ENCODE measurements at places on chromosomes 11 and 22.

- DNase-seq, result no peak
Measured at GRCh38 chr11:17923217-17923616, 89.6 kb downstream of the SERGEF start.

GRCh38 chr11:28671274-28671673, 563.1 kb downstream of the METTL15 start:
- no peak for DNase-seq

GRCh38 chr11:69820441-69820840, 1.2 kb upstream of the FGF3 start:
- no peak for DNase-seq

DNA sequence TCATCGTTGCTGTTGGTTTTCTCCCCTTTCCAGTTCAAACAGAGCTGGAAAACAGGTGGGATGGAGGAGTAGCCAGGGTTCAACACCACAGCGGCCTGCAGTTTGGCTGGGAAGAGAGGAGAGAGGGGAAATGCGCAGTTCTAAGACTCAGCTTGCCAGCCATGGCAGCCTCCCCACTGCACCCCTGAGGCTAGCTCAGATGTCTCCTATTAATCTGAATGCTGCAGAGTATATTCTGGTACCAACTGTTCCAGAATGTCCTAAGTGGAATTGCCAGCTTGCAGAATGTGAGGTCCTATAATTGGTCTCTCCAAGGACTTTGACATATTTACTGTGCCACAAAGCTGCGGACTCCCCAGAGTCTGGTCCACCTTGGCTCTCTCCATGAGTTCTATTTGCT, 32.0 kb downstream of the NEFH start:
- DNase-seq, result no peak

DNA sequence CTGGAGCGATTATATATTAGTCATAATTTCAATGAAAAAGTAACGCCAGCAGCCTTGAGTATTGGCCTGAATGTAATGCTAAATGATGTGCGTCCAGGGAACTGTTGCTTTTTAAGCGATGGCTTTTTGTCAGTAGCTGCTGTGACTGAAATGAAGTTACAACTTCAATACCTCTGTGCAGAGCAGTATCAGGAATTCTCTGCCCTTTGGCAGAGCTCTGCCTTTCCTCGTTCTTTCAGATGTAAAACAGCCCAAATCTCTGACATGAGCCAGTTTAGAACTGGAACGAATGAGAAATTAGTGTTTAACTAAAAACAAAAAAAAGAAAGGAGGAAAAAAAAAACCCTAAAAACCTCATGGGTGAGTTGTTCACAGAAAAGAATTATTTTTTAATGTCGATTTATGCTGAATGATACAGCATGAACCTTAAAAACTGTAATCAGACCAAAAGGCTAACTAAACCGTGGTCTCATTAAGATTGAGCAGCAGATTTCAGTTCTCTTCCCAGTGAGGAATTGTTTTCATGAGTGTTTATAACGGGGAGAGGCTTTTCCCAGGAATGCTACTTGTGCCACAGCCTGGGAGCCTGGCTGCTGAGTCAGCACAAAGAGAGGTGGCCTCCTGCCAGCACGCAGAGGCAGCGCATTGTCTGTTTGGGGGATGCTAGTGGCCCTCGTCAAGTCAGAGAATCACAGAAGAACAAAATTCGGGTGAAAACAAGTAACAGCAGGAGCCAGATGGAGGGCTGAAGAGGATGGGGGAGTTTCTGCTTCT, 146.2 kb upstream of the RASSF10 start:
- no peak for DNase-seq

DNA sequence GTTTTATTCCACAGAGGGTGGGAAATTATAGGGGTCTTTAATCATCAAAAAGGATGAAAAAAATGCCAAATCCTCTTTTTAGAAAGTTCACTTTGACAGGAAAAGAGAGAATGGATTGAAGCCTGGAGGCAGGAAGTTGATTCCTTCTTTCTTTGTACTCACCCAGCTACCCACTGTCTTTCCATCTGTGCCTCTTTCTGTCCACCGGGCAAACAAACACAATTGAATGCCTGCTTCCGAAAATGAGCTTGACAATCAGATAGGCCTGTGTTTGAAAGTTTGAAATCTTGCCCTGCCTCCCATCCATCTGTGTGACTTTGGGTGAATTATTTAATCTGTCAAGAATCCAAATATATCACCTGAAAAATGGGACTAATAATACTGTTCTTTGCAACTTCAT, 81.1 kb downstream of the SCN3B start:
- no peak for DNase-seq

- no peak for DNase-seq
Measured at GRCh38 chr11:46490666-46491065, 99.1 kb upstream of the CHRM4 start.

Measured in COLO829 (cell line).